ENCODE measurements at places on chromosomes 1 and 21. TPM values are rescaled to one million over a fixed set of nuclear protein-coding genes. Genes with fewer than 3 reads are reported as not detected.

DNA sequence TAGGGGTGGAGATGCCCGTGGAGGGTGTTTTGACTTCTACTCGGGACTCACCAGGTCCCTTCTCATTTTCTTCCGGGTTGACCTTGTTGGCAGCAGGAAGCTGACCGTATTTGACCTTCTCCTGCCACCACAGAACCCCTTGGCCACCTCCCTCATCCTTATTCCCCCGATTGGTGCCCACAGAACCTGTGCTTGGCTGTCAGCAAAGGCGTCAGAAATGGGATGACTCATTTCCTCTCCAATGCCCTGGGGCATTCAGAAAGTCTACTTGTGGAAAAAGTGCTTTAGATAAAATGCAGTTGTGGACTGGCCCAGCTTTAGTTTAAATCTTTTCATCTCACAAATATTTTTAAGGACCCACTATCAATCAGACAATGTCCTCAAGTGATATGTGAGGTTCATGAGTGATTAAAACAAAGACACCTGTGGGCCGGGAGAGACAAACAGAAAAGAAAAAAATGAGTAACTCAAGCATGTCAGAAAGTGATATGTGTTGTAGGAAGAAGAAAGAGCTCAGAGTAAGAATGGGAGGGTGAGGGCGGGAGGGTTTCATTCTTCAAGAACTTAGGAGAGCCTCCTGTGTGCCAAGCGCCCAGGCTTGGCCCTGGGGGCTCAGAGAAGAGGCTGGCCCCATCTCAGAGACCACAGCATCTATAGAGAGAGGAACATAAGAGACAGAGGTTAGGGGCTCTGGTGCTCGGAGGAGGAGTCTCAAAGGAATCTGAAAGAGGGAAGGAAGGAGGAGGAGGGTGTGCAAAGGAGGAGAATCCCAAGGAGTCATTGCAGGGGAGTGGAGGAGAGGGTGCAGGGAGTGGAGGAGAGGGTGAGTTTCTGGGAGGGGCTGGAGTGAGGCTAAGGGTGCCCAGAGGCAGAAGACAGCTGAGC lies 221.6 kb upstream of the VAMP3 start:
- no peak for DNase-seq

GRCh38 chr1:63828322-63829044 lies 54.7 kb downstream of the ROR1 start:
- DNase-seq = no peak

- DNase-seq = no peak
These were observed 12.3 kb upstream of the PADI1 start for GRCh38 chr1:17192394-17193221.

DNA sequence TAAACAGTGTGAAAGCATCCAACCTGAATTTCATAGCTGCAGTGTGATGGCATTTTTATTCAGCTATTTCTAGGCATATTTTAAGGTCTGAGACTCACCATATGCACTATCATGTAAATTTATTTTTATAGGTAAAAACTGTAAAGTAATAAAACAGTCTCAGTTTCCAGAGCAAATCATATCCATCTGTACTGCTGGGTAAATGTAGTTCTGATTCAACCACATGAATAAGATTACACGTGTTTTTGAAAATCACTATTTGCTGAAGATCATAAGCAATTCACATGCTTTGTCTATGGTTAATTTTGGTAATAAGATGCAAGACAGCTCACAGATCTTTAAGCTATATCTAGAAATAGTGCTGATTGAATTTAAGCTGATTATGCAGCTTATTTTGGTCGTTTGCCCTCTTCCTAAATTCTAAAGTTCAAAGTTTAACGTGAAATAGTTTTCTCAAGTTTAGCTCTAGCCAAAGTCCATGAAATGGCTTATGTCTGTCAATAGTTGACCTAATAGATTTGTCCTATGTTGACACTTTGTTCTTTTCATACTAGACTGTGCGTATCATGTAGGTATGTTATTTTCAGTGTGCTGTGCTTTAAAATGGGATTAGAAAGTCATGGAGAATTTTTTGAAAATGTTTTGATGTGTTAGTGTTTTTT lies 489.0 kb downstream of the USP25 start:
- no peak for DNase-seq

- DNase-seq = no peak
These were observed 11.9 kb downstream of the MX2 start for GRCh38 chr21:41373763-41374162.

DNA sequence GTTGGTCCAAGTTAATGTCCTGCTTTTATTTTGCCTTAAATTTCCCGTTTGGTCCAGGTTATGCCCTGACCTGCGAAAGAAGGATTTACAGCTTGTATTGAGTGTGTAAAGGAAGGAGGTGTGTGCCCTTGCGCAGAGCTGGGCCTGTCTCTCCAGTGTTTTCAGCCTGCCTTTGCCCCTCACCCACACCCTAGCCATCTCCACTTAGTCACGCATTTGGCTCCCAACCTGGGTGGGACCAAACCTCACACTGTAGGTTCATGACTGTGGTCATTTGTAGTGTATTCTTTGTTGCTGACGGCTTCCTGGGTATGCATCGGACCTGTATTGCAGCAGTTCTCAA lies 572 bp upstream of the SRSF10 start:
- no peak for DNase-seq

DNA sequence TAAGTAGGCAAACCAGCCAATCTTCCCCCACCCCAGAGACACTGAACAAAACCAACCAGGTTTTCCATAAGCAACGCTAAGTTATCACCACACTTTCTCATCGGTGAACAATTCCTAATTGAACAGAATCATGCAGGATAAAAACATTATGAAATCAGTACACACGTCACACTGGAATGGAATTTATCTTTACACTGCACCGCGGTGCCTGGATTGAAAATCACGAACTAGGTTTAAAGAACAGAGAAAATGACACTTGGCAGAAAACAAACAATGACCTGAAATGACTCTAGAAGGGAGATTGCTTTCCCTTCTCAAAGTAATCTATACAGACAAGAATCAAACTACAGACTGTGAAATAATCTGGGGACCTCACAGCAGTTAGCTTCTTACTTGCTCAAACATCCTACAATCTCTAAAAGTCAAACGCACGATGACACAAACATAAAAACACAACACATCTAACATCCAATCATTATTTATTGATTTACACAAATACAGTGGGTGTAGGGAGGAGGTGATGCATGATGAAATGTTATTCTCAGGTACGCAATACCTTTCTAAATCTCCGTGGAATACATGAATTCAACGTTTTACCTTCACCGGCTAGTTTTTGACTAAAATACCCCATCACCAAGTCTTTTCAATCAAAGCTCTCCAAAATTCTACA lies 1.9 kb downstream of the EIF4G3 start:
- no peak for DNase-seq

GRCh38 chr21:44326716-44327602 lies 12.2 kb downstream of the CFAP410 start:
- DNase-seq = no peak

GRCh38 chr1:231313661-231314060 lies 24.0 kb downstream of the EXOC8 start:
- no peak for DNase-seq

DNA sequence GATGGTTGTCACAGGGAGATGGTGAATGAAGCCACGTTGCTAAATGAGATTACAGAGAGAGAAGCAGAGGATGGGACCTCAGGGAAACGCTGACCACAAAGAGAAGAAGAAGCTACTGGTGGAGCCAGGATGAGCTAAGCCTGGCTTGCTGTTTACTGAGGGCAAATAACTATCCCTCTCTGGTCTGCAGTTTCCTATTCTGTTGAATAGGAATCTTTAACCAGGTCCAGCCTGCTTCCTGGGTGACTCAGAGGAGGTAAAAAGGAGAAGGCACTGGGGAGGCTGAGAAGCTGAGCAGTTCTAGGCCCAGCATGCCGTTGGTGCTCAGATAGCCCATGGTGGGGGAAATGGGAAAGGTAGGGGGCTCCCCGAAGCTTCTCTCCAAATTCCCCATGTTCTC lies 29.6 kb downstream of the DMBX1 start:
- no peak for DNase-seq

- no peak for DNase-seq
These were observed 11.0 kb upstream of the OLIG1 start for GRCh38 chr21:33058957-33059356.

- no peak for DNase-seq
These were observed 129.0 kb downstream of the TGFB2 start for GRCh38 chr1:218474128-218474527.

DNA sequence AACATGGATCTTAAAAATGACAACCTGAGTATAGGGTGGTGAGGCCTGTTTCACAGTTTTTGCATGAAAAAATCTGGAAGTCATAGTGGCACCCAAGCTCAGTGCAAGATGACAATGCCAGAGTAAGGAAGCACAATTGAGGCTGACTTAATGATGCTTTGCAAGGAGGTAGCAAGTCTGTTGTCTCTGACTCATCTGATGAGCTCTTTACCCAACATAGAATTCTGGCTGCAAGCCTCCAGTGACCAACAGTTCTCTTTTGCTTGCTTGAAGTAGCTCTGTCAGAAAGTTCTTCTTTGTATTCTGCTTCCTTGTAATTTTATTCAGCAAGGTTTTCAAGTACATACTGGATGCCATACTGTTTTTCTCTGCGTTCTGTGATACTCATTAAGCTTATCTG lies 117.1 kb downstream of the FOXD2 start:
- DNase-seq = no peak

DNA sequence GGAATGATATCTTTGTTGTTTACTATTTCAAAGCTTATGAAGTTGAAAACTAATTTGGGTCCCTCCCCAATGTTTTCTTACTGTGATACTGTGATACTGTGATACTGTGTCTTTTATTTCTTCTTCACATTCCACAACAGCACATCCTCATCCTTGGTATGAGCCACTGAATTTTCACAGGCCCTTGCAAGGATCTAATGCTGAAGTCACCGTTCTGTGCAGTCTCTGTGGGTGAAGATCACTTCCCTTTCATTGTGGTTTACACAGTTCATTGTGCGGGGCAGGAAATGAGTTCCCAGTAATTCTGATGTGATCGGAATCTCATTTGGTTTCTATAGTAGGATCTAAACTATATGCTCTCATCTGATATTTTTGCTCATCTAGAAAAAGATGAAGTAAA lies 32.1 kb upstream of the PAXBP1 start:
- DNase-seq = no peak

GRCh38 chr21:35352066-35352770 lies 303.1 kb upstream of the RUNX1 start:
- no peak for DNase-seq

- DNase-seq = no peak
These were observed 3.0 kb downstream of the NTRK1 start for GRCh38 chr1:156863631-156864030.

DNA sequence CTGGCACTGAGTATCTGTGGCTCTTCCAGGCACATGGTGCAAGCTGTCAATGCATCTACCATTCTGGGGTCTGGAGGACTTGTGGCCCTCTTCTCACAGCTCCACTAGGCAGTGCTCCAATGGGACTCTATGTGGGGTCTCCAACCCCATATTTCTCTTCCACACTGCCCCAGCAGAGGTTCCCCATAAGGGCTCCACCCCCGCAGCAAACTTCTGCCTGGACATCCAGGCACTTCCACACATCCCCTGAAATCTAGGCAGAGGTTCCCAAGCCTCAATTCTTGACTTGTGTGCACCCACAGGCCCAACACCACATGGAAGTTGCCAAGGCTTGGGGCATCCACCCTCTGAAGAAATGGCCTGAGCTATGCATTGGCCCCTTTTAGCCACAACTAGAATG lies 18.8 kb downstream of the ODF2L start:
- DNase-seq = no peak

DNA sequence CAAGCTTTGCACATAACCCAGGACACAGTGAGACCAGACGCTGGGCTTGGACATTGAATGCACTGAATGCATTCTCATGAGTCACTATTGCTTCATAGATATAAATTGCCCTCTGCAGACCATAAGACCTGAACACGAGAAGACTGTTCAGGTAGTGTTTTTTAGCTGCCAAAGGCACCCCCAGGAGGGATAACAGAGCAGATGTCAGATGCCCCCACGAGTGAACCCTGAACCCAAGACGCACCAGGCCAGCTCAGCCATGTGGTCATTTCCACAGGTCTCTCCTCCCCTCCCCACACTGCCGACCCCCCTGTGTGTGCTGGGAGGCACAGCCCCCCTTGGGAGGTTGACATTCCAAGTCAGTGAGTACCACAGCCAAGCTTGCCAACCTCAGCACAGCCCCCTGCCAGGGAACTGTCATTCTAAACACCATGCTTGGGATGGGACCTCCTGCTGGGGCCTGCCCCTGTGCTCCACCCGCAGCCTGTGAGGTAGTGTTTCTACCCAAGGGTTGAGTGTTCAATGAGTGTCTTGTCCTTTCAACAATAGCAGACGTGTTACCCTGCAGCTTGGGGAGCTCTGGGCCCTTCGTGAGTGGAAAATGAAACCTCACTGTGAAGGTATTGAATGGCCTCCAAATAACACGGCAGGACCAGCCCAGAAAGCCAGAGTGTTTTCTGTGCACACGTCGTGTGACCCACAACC lies 68.2 kb downstream of the PSMG1 start:
- peak; percentile 52 for DNase-seq

DNA sequence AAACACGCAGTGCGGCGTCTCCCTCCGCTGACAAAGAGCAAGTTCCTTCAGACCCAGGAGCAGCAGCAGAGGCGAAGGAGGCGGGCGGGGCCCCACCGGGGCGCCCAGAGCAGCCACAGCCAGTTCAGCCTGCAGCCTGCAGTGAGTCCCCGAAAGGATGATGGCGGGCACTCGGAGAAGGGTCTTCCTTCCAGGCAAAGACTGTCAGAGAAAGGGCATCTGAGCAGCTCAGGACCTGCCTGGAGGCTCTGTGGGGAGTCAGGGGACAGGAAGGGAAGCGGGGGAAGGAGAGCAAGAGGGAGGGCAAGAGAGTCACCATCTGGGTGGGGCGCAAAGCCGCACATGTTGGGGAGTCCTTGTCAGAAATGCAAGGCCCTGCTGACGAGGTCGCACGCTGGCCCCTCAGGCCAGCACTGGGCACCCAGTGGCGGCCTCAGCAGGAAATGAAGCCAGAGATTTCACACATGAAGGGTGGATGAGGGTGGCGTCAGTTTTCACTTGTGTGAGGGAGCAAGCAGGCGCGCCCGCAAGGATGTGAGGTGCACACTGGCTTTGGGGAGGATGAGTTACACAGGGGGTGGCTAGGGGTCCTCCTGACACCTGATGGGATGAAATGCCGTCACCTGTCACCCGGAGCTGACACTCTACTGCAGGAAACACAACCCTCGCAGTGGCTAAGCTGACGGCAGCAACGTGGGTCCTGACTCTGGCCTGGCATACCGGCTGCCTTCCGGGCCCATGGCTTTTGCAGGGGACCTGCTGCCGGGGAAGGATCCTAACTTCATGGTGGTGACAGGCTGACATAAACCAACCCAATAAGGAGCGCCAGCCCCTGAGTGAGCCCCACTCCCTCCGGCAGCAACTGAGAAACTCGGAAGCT lies 6.6 kb downstream of the LRRC47 start:
- DNase-seq = peak; percentile 40

GRCh38 chr1:100353071-100353801 lies 930 bp downstream of the CDC14A start:
- DNase-seq = peak; percentile 73

- DNase-seq = no peak
These were observed 68.5 kb upstream of the ADAM30 start for GRCh38 chr1:119964673-119965363.

RPL22 gene
- total RNA-seq = 271 TPM

PRELP gene
- 74.1 TPM for total RNA-seq

ANXA9 gene
- not detected for total RNA-seq

OR2T29 gene
- total RNA-seq = not detected

CDC73 gene
- total RNA-seq = 55.5 TPM

MTARC2 gene
- 30.7 TPM for total RNA-seq

COL8A2 gene
- 4.1 TPM for total RNA-seq

PTPN7 gene
- total RNA-seq = 0.50 TPM

TNNT2 gene
- 7,122 TPM for total RNA-seq

SFN gene
- total RNA-seq = not detected

OLFML2B gene
- total RNA-seq = 8.9 TPM

CADM3 gene
- 6.8 TPM for total RNA-seq

ALDH4A1 gene
- total RNA-seq = 35.5 TPM
